Glomerular endothelial cell (primary cell): ENCODE measurements at places on chromosomes 2 and 18. TPM values are rescaled to one million over a fixed set of nuclear protein-coding genes. Genes with fewer than 3 reads are reported as not detected.

DOCK10 gene
- total RNA-seq: 15.1 and 25.5 TPM in 2 replicates

DNA sequence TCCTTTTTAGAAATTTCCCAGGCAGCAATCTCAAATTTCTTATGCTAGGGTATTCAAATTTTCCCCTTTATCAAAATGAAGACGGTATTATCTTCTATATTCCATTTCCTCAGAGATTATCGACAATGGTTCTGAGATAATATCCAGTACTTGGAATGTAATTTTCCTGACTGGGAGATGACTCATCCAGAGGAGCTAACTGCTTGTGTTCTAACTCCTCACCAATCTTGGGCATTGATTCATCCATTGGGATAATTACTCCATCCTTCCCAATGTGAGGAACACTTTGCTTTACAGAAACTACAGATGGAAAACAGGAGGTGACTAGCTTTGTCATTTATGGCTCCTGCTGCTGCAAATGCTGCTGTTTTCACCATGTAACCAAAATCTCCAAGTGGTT lies 239.4 kb upstream of the LYPD1 start:
- DNase-seq: no peak

SLC9A4 gene
- not detected in 2 replicates for total RNA-seq

STPG4 gene
- total RNA-seq: not detected in 2 replicates

- peak; percentile 9 for DNase-seq
Measured at GRCh38 chr2:210445116-210445707, 31.3 kb downstream of the LANCL1 start.

SERPINB4 gene
- total RNA-seq: not detected in 2 replicates

TMEM214 gene
- total RNA-seq: 38.6 and 67.7 TPM in 2 replicates

- no peak for DNase-seq
Measured at GRCh38 chr2:230788554-230789175, 76.0 kb downstream of the CAB39 start.

DNA sequence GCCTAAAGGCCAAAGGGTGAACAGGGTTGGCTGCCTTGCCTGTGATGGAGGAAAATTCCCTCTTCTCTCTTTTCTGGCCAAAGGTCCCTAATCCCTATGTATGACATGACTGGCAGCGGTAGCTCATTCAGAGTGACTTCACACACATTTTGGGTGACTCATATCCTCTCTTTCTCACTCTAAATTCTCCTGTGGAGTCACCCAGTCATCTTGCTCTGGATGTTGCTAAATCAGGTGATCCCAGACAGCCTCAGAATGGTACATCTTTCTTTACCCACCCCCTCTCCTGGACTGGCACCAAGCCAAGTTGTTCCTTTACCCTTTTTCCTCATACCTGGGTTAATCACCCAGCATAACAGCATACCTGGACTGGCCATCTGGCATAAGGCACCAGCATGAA lies 77.2 kb downstream of the NEURL3 start:
- DNase-seq: no peak

- no peak for DNase-seq
Measured at GRCh38 chr18:903701-904100, 970 bp upstream of the ADCYAP1 start.

- no peak for DNase-seq
Measured at GRCh38 chr2:68290901-68291300, 28.8 kb downstream of the CNRIP1 start.

DNA sequence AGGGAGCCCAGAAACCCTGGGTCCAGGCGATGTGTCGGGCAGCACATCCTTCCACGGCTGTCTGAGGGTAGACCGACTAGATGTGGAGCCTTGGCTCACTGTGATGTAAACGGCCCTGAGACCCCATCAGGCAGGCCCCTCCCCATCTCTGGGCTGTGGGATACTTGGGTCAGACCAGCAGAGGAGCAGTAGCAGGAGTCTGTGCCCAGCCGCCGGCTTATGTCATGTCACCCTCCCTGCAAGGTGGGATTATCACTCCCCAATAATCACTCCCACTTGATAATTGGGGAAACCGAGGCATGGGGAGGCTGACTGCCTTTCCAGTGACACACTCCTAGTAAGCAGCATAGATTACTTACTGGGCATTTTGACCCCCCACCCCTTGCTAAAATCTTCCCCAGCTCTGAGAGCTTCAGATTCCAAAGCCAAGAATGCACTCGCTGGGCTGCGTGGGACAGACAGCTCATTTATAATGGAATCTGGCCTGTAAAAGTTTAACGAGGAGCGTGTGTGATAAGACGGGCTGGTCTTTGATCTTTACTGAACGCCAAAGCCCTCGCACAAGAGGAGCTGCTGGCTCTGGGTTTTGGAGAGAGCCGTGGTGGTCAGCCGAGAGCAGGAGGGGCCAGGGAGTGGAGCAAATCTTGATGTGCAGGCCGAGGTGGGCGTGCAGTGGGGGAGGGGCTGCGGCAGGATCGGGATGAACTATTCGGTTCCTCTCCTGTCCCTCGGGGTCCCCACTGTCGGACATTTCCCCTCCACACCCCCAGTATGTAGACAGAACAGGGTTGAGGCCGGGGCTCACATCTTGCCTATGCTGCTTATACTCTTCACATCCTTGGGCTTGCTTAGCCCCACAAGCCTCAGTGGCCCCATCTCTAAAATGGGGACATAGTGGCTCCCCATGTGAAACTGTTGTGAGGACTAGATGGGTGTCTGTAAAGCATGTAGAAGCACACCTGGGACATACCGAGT lies 200.0 kb downstream of the GLI2 start:
- no peak for DNase-seq

DNA sequence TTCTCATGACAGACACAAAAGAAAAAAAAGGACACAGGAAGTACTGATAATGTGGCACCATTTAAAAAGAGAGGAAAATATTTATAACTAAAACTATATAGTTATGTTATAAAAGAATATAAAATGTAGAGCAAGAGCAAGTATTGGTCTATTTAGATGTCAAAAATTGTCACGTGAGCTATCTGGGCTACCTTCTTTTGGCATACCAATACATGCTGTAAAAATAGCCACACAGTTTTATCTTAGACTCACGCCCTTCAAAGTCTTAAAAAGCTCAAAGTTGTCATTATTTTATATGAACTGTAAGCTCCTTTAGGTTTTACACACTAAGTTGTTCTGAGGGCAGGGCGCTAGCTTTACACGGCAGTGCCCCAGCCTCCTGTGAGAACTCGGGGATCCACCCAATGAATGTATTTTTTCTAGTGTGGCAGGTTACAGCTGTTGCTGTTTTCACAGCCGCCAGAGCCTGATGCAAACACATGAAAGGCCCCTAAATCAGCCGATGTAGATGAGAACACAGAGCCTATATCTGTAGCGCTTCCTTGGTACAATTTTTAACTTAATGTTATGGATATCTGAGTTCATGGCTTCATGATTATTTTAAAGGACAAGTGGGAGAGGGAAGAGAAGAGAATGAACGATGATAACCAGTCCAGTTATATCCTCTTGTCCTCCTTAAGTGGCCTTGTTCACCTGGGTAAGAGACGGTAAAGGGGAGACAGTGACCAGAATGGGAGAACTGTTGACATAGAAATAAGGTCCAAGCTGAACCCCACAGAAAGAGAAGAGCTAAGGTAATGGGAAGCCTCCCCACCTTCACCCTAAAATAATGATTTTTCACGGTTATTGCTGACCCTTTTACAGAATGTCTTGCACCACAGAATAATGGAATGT lies 130.8 kb downstream of the CACNB4 start:
- no peak for DNase-seq

- DNase-seq: no peak
Measured at GRCh38 chr2:70124983-70125480, 37.8 kb downstream of the PCBP1 start.

MAPRE3 gene
- total RNA-seq: 5.4 and 7.4 TPM in 2 replicates

DNA sequence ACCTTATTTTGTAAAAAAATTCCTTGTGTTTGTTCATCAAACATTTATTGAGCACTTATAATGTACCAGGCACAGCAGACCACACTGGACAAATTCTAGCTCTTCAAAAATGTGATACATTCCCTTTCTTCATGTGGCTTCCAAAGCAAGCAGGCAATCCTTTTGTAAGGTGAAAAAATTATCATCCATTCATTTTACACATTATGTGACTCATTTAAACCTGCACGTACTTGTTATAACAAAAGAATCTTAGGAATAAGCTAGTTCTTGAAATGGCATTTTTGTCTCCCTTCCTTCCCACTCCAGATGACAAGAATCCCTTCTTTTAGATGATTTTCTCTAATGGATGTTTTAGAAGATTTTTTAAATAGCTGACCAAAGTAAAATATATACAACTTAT lies 104.6 kb downstream of the KLF7 start:
- DNase-seq: no peak

DNA sequence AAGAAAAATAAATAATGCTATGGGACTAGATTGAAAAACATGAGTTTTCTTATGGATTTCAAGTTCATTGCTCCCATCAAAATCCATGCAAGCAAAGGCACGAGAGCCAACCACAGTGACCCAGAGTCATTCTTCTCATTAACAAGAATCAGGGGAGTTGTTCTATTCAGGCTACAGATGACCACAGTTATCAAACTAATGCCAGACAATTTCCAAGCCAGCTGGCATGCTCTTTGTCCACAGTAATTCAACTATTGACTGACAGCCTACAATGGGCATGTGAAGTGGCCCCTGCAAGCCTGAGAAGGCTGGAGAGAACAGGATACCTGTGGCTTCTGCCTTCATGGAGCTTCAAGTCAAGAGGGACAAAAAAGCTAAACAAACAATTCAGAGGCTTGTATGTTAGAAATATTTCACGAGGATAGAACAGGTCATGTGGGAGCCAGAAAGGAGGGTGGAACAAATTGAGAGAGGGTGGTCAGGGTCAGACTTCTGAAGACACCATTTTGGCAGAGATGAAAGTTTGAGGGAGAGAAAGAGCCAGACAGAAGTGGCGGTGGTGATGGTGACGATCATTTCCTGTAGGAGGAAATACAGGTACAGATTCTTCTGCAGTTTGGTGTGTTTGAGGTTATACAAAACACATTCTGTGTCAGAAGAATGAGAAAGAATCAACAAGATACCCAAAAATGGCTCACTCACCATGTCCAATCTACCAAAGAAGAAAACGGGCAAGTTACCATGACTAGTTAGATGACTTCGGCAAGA lies 732.4 kb downstream of the RNF144A start:
- DNase-seq: no peak

GRCh38 chr2:6784291-6784690 lies 81.4 kb downstream of the CMPK2 start:
- no peak for DNase-seq

TBC1D8 gene
- total RNA-seq: 52.3 and 65.9 TPM in 2 replicates

- DNase-seq: no peak
Measured at GRCh38 chr2:69499966-69500365, 62.7 kb upstream of the NFU1 start.

DNA sequence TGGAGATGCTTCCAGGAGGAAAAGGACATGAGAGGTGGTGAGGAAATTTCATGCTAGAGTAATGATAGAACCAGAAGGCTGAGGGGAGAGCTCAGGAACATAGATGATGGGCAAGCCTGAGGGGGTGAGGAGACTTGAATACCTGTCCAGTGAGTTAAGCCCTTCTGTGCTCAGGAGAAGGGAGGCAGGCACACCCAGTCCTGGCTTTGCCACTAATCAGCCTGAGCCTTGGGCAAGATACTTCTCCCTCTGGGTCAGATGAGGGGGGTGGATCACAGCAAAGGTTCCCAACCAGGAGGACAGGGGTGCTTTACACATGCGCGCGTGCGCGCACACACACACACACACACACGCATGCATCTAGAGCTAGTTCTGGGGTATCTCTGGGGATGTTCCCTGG lies 151.6 kb upstream of the MSH6 start:
- no peak for DNase-seq

GRCh38 chr2:14756981-14757657 lies 124.6 kb downstream of the LRATD1 start:
- no peak for DNase-seq
